ENCODE measurements at places on chromosomes 5 and 9.

DNA sequence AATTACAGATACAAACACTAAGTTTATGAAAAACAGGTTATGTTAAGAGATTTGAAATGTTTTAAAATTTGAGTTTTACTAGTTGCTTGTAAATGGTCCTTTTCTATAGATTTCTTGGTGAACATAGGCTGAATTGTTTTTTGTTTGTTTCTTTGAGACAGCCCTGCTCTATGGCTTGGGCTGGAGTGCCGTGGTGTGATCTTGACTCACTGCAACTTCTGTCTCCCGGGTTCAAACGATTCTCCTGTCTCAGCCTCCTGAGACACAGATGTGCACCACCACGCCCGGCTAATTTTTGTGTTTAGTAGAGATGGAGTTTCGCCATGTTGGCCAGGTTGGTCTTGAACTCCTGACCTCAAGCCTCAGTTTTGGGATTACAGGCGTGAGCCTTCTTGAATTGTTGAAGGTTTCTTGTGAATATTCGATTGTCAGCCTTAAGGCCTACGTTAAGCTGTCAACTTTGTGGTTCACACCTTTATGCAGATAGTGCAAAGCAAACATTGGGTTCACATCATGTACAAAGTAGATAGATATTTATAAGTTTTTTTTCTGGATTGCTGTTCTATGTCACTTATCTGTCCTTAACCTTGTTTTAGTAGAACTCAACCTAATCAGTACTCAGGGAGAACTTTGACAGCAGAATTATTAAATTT, 26.2 kb downstream of the UHRF2 start:
- no peak for DNase-seq

DNA sequence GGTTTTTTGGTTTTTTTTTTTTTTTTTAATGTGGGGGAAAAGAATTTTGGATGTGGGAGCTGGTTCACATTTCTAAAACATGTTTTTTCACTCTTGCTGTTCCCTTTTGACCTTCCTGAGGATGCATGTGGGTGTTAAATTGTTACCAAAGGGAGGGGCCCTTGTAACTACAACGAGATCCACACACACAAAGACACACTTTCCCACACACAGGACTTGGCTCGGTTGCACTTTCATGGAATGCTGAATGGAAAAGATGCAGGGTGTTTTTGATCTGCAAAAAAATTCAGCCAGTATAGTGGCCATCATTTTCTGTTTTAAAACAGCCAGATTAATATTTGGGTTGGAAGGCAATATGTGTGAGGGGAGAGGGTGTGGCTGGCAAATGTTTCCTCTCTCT, 576.9 kb downstream of the EBF1 start:
- no peak for DNase-seq

- DNase-seq = no peak
Measured at GRCh38 chr5:52772668-52773067, 15.0 kb upstream of the ITGA1 start.

DNA sequence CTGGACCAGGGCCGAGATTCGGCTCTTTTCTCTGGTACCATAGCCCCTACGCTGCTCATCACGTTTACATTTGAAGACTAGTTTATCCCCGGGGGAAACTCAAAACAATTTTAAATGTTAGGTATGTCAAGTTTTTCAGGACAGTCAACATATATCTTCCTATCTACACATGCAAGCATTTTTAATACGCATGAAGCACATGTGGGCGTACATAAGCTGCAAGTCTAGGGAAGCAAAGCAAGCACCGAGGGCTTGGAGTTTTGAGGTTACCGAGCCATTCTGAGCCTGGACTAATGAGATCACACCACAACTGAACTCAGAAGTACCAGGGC, 154.4 kb downstream of the AUH start:
- no peak for DNase-seq

GRCh38 chr5:152332716-152333460, 72.2 kb downstream of the NMUR2 start:
- no peak for DNase-seq

DNA sequence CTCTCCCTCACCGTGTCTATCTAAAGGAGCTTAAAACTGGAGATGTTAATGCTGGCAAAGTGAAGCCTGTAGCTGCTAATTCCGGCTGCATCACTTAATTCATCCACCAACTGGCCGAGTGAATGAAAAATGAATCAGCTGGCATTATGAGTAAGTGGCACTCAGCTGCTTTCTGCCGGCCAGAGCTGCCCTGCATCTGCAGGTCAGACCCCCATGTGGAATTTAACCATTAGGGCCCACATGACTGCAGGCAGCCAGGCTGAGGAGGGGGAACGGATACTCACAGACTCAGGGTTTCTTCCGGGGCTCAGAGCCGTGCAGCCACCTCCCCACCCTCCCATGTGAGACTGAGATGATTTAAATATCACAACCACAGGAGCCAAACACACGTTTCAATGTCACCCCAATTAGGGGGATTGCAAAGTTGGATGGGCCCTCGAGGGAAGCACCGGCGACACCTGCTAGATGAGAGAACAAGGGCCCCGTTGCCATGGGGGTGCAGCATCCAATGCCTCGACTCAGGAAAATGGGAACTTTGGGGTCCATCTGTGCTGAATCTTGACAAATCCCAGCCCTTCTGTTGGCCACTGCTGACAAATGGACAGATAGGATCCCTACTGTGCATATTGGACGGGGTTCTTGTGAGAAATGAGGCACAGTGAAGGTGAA, 115.6 kb upstream of the ALDH1B1 start:
- DNase-seq = no peak

DNA sequence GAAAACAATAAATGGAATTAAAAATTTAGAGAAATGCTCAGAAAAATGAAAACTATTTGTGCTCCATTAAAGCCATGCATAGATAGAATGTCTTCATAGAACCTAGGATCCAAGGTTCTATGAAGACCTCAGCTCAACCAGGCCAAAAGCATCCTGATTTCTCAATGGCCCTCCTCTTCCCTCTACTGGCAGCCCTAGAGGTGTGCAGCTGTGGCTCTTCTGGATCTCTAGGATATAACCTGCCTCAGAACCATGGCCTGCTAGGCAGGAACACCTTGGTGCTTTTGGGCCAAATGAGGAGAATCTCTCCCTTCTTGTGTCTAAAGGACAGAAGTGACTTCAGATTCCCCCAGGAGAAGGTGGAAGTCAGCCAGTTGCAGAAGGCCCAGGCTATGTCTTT, 15.1 kb downstream of the IFNA1 start:
- peak; percentile 11 for DNase-seq

- DNase-seq = no peak
Measured at GRCh38 chr5:133927300-133928180, 40.9 kb downstream of the C5orf15 start.
